Activated effector memory CD4-positive, alpha-beta T cell treated with anti-CD3 and anti-CD28 coated beads, Interleukin-2, amount 50 U/mL, for 16 hours (primary cell): ENCODE measurements at places on chromosomes 5 and 9.

DNA sequence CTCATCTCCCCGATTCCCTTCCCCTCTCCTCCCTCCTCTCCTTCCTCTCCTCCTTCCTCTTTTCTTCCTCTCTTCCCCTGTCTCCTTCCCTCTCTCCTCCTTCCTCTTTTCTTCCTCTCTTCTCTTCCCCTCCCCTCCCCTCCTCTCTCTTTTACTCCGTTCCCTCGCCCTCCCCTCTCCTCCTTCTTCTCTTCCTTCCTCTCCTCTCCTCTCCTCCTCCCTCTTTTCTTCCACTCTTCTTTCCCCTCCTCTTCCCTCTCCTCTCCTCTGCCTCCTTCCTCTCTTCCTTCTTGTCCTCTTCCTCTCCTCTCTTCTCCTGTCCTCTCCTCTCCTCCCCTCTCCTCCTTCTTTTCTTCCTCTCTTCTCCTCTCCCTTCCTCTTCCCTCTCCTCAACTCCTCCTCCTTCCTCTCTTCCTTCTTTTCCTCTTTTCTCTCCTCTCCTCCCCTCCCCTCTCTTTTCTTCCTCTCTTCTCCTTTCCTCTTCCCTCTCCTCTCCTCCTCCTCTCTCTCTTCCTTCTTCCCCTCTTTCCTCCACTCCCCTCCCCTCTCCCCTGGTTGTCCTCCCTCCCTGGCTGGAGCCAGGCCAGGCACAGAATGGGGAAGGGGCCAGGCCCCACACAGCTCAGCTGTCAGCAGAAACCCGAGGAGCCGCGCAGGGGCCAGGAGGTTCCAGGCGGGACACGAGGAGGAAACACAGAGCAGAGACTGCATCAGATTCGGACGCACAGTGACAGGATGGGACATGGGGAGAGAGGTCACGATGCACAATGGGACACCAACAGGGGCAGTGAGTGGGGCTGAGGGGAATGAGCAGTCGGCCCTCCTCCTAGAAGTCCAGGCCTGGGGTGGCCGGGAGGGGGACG lies 48.0 kb downstream of the CAMK2A start:
- no peak for DNase-seq

- DNase-seq: no peak
Measured at GRCh38 chr9:15211815-15212495, 95.1 kb downstream of the TTC39B start.

- no peak for DNase-seq
Measured at GRCh38 chr9:115743709-115744605, 409.6 kb upstream of the PAPPA start.

GRCh38 chr5:1357946-1358725 lies 13.2 kb upstream of the CLPTM1L start:
- DNase-seq: no peak

GRCh38 chr9:115498303-115498702 lies 380.3 kb upstream of the TNC start:
- DNase-seq: no peak

DNA sequence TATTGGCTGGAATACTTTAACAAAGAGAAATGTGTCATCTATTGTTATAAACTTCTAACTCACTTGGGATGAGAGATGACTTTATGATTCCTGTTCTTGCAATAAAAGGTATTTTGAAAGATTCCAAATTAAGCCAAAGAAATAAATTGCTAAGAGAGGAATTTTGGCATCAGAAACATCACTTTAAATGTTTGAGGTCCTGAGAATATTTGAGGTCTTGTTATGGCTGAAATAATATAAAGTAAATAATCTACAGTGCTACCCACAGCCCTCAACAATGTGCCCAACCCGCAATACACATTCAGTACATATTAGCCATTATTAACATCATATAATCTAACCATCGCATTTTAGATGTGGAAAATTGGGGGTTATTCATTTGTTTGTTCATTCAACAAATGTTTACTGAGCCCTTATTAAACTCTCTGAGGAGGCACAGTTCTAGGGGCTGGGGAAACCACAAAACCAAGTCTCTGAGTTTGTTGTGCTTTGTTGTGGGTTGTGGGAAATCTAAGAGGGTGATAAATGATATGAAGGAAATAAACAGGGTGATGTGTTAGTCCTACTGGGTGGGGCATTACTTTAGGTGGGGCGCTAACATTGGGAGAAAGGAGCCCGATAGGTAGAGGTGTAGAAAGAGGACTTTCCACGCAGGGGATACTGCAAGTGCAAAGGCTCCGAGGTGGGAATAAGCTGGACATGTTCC lies 135.2 kb upstream of the CLINT1 start:
- DNase-seq: peak; percentile 63

DNA sequence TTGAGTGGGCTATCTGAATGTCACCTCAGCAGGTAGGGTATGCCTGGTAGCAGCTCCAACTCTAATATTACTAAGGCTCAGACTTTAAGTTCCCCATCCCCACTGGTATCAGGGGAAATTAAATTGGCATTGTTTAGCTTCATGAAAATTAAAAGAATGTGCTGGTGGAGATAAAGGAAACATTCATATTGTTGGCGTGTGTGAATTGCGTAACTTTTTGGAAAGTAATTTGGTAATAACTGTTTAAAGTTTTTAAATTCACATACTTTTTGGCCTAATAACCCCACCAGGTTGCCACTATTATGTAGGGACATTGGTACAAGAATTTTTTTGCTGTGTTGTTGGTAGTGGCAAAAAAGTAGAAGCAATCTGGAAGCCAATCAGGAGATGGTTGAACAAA lies 29.4 kb downstream of the TNPO1 start:
- DNase-seq: no peak

DNA sequence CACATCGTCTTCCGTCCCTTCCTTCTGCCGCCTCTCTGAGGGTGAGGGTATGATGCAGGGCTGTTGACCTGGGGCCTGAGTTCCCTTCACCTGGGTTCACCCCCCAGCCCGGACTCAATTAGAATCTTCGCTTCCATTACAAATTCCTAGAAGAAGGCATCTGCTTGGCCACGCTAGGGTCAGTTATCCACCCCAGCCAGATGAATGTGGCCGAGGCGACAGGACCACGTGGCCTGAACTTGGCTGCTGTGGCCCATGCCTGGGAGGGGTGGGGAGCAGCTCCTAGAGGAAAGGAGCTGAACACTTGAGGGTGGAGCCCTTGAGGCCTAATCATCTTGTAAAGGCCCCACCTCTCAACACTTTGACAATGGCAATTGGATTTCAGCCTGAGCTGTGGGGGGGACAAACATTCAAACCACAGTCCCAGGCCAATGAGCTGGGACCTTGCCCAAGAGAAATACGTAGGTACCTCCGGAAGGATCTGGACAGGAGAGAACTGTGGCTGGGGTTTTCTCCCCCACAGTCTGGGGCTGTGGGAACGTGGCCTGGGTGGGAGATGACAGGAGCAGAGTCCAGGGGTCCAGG lies 90.6 kb upstream of the ADAMTS2 start:
- DNase-seq: no peak

DNA sequence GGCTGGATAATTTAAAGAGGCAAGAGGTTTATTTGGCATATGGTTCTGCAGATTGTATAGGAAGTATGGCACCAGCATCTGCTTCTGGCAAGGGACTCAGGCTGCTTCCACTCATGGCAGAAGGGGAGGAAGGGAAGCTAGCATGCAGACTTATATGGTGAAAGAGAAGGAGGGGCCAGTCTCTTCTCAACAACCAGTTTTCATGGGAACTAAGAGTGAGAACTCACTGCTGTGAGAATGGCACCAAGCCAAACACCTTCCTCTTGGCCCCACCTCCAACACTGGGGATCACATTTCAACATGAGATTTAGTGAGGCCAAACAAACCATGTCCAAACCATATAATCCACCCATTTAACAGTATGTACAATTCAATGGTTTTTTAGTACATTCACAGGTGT lies 113.3 kb upstream of the SHB start:
- DNase-seq: no peak

GRCh38 chr9:129709438-129710168 lies 43.2 kb downstream of the PTGES start:
- DNase-seq: no peak

GRCh38 chr5:149424371-149425315 lies 45.6 kb upstream of the IL17B start:
- no peak for DNase-seq

GRCh38 chr9:120482424-120483186 lies 97.4 kb downstream of the CDK5RAP2 start:
- DNase-seq: no peak

DNA sequence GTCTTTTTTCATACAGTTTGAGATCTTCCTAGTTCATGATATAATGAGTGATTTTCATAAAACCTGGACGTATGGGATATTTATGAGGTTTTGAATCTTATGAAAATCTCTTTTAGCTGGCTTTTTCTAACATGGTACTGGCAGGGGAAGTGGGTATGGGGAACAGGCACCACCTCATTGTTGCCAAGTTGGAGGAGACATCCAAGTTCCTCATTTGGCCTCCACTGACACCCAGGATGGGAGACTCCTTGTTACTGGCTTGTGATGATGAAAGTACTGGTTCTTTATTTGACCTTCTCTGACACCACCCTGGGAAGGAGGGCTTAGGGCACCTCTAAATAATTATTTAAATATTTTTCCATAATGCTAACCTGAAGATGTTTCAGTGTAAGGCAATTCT lies 4.0 kb upstream of the TNPO1 start:
- DNase-seq: no peak

DNA sequence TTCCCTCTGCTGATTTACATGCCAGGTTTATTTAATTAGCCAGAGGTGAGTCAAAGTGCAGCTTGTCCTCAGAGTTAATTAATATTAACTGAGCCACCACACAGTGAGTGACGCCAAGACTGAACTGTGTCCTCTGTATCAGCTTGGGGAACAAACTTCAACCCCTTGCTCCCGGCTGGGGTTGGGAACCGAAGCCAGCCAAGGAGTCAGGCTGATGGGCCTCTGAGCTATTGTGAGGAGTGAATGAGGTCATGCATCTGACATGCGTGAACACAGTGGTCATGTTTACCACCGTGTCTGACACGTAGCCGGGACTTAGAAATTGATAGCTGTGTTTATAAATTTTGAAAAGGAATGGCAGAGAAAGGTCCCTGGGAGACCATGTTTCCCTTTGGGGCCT lies 17.1 kb downstream of the IGIP start:
- DNase-seq: no peak

- DNase-seq: no peak
Measured at GRCh38 chr5:142439207-142439860, 114.5 kb upstream of the SPRY4 start.

DNA sequence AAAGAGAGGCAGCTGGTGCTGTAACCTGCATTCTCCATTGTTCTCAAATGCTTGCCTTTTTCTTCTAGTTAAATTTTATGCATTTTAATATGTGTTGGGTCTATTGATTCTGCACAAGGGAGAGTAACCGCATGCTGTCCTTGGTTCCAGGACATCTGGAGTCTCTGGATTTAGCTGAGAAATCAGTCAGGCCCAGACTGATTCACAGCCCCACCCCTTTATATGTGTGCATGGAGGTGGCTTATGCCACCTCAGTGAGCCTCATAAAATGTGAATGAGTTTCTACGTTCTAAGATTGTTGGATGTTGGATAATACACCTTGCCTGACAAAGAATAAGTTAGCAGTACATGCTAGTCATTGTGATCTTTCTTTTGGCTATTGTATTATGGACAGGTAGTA lies 110.1 kb upstream of the PANK3 start:
- no peak for DNase-seq

GRCh38 chr5:153641183-153641688 lies 150.8 kb downstream of the GRIA1 start:
- DNase-seq: no peak

GRCh38 chr5:66718374-66719002 lies 122.3 kb downstream of the MAST4 start:
- DNase-seq: no peak

DNA sequence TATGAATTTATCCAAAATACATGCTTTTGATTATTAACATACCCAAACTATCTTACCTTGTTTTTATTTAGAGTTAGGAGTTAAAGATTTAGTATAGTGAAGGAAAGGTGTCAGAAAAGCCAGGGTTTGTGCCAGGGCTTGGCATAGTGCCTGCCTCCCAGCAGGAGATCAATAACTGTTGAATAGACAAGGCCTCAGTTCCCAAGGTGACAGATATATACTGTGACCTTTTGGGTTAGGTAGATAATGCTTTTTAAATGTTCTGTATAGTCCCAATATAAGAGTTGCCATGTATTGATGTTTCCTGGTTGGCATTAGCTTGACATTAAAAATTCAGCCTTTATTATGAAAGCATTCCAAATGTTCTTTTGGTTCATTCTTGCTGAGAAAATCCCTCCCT lies 121.8 kb downstream of the MCTP1 start:
- no peak for DNase-seq

- DNase-seq: no peak
Measured at GRCh38 chr9:3746296-3747275, 220.8 kb upstream of the RFX3 start.

GRCh38 chr5:150655221-150655620 lies 5.8 kb upstream of the MYOZ3 start:
- no peak for DNase-seq

GRCh38 chr5:178080056-178080455 lies 33.3 kb upstream of the N4BP3 start:
- no peak for DNase-seq

- DNase-seq: no peak
Measured at GRCh38 chr9:34927061-34927460, 31.0 kb upstream of the PHF24 start.

DNA sequence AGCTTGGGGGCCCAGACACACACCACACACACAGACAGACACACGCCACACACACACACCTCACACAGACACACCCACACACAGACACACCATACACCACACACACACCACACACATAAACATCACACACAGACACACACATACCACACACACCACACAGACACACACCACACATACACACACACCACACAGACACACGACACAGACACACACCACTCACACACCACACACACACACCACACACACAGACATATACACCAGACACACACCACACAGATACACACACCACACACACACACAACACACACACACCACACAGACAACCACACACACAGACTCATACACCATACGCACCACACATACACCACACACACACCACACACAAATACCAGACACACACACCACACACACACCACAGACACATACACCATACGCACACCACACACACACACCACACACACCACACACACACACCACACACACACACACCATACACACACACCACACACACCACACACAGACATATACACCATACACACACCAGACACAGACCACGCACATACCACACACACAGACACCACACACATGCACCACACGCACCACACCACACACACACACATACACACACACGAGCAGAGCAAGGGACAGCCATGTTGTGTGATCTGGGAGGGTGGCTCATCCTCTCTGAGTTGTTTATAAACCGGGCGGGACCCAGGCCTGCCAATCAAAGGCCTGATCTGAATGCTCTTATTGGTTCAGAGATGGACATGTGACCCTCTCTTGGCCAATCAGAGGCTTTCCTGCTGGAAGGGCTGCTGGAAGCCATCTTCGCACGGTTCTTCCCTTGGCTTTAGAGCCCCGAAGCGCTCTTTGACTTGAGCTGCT lies 148.3 kb downstream of the GAPVD1 start:
- peak; percentile 68 for DNase-seq

GRCh38 chr5:102654559-102655349 lies 100.4 kb upstream of the PAM start:
- DNase-seq: no peak

- DNase-seq: no peak
Measured at GRCh38 chr5:144003636-144004035, 166.8 kb downstream of the YIPF5 start.

- DNase-seq: no peak
Measured at GRCh38 chr5:172371684-172372083, 82.6 kb downstream of the SH3PXD2B start.
